ENCODE measurements at places on chromosomes 13 and 19.

- no peak for DNase-seq
Measured at GRCh38 chr19:46256855-46257254, 27.3 kb downstream of the IGFL1 start.

GRCh38 chr19:32570081-32570785 lies 10.8 kb upstream of the PDCD5 start:
- peak; percentile 51 for DNase-seq

DNA sequence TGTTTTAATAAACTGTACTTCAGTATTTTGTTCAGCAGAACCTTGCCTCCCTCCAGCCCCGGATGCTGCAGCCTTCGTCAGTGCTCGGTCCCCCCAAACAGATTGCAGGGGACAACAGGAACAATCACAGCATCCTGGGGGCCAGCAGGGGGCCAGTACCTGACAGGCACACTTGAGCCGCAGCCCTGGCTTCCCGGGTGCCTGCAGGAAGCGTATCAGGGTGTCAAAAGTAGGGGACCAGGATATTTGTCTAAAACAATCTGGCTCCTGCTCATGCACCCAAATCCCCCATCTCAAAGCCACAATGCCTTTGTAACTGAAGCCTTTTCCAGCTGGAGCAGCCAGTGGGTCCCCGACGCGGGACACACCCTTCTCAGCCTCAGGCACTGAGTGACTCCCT lies 167.5 kb upstream of the TSHZ3 start:
- no peak for DNase-seq

DNA sequence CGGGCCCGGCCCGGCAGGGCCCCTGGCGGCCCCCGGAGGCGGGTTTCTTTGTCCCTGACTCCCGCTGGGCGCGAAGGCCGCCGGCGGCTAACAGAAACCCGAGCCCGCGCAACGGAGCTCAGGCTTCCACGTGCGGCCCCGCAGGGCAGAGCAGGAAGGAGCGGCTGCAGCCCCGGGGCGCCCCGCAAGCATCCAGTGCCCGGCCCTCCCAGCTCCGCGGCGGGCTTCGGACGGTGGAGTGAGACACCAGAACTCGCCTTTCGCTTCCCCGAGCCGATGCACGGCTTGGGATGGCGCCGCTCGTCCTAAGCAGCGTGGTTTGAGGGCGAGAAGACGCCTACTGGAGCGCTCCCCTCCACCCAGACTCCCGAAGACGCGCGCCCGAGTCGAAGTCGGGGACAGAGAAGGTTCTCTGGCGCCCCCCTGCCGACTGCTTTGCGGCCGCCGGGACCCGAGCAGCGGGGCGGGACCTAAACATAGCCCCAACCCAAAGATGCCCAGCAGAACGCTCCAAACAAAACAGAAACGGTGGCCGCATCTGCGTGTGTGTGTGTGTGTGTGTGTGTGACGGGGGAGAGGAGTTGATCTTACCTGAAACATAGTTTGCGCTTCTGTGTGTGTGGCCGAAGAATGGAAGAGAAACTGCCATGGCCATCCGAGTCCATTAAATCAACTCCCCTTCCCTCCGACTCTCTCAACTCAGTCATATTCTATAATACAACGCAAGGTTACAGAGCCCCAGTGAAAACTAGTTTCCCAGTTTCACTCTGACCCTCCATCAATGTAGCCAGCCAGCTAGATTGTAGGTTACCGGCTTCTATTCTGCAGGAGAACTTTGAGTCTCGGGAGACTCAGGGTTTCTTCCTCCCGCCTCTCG lies 629 bp upstream of the FGF9 start:
- peak; percentile 56 for DNase-seq

DNA sequence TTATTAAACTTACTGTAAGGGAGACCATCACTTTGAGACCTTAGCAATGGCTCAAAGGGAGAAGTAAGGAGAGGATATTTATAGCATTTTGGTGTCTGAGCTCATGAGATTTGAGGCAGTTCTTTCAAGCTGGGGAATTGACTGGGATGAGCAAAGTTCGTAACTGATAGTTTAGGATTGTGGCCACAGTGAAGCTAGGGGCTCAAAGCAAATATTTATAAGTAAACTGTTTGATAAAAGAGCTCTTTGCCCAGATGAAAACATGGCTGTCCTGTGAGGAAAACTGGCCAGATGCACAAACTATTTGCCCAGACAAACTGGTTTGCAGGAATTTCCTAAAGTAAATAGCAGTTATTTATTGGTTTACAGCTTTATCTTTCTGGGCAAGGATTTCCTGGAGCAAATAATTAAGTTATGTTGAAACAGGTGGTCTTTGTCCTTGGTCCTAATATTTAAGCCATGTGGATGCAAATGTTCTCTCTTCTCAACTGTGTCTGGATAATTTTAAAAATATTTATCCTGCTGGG lies 59.7 kb upstream of the TMTC4 start:
- no peak for DNase-seq

- DNase-seq: no peak
Measured at GRCh38 chr13:98772794-98773452, 20.5 kb upstream of the SLC15A1 start.

DNA sequence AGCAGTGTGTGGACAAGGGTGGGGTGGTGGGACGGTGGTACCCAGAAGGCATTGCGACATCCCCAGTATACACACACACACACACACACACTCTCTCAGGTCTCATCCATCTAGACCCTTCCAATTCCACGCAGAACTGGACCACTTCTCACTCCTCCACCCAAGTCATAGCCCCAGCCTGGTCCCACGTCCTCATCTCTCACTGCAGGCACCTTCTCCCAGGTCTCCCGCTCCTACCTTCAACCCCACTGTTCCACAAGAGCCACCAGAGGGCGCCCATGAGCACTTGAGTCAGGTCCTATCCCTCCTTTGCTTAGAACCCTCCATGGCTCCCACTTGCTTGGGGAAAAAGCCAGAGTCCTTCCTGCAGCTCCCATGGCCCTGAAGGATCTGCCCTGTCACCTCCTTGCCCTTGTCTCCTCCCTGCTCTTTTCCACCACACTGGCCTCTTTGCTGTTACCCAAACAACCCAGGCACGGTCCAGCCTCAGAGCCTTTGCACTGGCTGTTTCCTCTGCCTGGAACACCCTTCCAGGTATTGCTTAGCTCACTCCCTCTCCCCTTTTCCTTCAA lies 62.6 kb downstream of the IER2 start:
- DNase-seq: peak; percentile 68

- DNase-seq: no peak
Measured at GRCh38 chr19:46381756-46382345, 31.5 kb downstream of the CCDC8 start.

DNA sequence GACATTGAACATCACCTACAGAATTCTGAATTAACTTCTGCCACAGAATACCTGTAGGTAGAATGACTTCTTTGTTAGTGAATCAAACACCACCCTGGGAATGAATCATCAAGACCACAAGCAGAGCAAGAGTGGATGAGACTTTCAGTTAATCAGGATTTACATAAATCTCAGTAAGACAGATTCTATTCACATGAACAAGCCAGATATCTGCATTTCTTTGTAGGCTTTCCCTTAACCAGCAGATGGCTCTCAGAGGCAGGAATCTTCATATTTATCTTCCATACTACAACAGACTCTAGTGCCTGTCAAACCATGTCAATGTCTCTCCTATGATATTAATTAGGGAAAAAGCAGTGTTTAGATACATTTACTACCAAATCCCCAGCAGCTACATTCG lies 412.1 kb downstream of the KLF12 start:
- peak; percentile 95 for DNase-seq
